ENCODE measurements at places on chromosomes 2 and 18.
A peak's percentile ranks its signal among the peaks of the same experiment; 100 is the strongest.

DNA sequence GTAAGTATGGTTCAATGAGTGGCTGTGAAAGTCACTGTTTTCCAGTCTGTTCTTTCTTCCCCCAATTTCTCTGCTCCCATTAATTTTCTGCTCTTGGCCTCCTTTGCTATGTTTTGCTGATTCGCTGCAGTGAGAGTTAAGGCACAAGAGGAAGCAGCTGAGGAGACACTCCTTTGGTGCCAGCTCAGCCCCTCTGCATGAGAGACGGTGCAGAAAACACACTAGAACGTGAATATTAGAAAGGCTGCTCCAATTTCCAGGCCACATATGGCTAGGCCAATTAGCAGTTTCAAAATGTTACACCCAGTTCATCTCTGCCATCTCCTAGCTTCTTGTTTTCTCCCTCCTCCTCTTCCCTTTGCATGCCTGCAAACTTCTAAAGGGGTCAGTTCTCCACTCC, 38.9 kb downstream of the AKAIN1 start:
- DNase-seq, result no peak

DNA sequence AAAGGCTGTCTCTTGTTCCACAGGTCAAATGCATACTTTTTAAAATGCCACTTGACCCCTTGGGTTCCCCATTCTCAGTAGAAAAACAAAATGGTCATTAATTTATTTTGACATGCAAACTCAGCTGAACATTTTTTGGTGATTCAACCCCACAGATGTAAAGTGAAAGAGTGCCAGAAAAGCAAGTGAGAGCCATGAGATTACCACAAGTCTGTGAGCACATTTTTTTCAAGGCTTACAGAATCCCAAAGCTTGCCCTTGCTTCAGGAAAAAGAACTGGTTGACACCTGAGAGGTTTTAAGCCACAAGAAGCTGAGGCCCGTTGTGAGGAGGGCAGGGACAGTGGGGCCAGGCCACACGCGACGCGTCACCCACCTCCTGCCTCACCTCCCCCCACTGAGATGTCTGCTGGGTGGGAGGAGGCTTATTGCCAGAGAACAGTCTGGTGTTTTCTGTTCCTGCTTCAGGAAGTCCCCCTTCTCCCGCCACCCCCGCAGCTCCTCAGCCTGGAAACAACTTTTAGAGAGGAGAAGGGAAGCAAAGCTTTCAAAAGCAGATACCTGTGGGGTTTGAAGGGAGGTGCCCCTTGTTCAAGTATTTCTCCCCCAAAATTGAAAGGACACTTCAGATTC, 70.4 kb upstream of the CYP1B1 start:
- DNase-seq, result peak; percentile 62

DNA sequence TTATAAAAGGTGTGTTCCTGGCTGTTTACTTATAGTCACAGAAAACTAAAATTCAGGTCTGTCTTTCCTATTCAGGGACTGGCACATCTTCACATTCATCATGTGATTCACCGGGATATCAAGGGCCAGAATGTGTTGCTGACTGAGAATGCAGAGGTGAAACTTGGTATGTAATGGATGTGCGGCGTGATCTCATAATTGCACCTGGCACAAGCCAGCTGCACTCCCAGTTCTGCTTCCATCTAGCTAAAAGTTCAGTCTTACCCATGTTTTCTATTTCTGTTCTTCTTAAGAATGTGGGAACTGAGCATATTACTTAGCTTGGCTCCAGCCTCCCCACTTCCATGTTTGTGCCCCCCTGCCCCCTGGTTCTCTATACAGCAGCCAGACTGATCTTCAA, 131.9 kb downstream of the MAP4K4 start:
- no peak for DNase-seq

- no peak for DNase-seq
Observed at GRCh38 chr2:101759162-101759561, 61.7 kb downstream of the MAP4K4 start.

GRCh38 chr2:222410534-222410933, 13.8 kb upstream of the SGPP2 start:
- no peak for DNase-seq

DNA sequence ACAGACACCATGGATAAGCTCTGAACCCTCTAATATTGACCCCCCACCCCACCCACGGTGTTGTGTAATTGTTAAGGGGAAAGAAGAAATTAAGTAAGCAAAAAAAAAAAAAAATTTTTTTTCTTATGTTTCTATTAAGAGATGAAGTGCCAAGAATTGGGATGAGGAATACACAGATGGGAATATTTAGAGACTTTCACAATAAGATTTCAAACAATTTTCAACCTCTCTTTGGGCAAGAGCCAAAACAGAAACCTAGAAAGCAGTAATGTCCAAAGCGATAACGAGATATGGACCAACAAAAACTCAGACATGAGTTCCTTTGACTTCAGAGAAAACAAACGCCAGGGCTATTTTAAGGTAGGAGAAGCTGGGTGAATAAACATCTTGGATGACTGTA, 14.4 kb downstream of the PIEZO2 start:
- DNase-seq, result no peak

DNA sequence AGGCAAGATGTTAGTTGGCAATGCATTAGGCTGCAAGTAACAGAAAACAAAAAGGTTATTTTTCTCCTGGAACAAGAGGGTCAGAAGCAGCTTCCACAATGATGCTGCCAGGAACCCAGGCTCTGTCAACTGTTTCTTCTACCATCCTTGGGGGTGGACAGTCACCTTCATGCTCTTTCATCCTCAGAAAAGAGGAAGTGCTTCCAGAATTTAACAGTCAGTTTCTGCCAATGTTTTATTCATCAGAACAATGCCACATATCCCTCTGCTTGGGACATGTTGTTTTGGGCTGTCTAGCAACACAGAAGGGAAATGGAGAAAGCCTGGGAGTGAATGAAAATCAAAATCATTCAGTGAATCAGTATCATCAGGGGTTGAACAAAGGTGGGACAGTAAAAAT, 7.1 kb downstream of the TMEM182 start:
- no peak for DNase-seq

DNA sequence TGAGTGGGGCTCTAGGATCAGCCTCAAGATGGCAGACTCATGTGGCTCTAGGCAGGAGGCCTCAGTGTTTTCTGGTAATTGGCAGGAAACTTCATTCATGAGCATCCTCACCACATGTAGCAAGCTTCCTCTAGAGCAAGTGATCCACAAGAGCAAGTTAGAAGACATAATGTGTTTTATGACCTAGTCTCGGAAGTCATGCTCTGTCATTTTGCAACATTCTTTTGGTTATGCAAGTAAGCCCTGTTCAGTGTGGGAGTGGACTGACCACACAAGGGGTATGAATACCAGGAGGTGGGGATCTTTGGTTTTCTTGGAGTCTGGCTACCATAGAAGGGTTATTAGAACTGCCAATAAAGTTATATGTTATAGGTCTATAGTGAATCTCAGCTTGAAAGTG, 66.8 kb upstream of the STK39 start:
- DNase-seq, result no peak

GRCh38 chr2:241866790-241867645, 2.5 kb upstream of the RTP5 start:
- DNase-seq, result no peak

GRCh38 chr2:191995285-191995684, 148.4 kb upstream of the CAVIN2 start:
- DNase-seq, result no peak

DNA sequence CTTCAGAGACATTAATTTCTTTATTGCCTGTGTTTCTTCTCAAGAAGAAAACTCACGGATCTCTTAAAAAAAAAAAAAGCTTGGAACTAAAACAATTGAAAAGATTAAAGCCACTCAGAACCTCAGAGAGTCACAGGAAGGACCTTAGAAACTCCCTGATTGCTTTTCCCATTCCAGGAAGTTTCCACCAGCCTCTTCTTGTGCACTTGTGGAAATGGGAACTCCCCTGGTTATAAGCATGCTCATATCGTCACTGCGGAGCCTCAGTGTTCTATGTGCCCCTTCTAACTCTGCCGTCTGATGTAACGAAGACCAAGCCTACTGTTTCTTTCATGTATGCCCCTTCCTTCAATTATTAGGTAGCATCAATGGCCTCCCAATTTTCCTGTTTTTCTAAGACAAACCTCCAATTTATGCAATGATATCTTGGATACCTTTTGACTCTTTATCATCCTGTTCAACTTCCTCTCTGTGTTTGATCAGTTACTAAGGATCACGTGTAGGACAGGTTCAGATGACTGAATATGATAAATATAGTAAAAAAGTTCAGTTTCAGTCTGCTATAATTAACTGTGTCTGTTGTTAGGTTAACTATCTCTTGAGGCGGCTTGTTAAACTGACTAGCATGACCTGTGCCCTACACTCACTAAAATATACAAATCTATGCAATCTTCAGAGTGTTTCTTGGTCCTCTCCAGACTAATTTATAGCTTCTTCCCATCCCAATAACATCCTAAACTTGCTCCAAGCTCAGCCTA, 593.7 kb upstream of the CHAC2 start:
- no peak for DNase-seq

DNA sequence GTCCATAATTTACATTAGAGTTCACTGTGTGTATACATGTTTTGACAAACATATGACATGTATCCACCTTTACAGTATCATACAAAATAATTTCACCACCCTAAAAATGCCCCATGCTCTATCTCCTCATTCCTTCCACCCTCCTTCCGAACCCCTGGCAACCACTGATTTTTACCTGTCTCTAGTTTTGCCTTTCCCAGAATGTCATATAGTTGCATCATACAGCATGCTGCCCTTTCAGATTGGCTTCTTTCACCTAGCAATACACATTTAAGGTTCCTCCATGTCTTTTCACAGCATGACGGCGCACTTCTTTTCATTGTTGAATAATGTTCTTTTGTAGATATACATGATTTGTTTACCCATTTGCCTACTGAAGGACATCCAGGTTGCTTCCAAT, 10.4 kb downstream of the LRPPRC start:
- no peak for DNase-seq

- DNase-seq, result no peak
Observed at GRCh38 chr2:219509780-219510511, 4.3 kb upstream of the ASIC4 start.

- no peak for DNase-seq
Observed at GRCh38 chr2:168365094-168365621, 90.9 kb upstream of the CERS6 start.

- no peak for DNase-seq
Observed at GRCh38 chr2:193869564-193869963, 1674.8 kb upstream of the TMEFF2 start.

GRCh38 chr2:9126540-9126939, 80.1 kb upstream of the ASAP2 start:
- no peak for DNase-seq
